ENCODE measurements at places on chromosomes 12 and 14. TPM values are rescaled to one million over a fixed set of nuclear protein-coding genes. Genes with fewer than 3 reads are reported as not detected.
A peak's percentile ranks its signal among the peaks of the same experiment; 100 is the strongest.

- DNase-seq, result peak; percentile 33
- no peak overlapping the region for H3K4me3 ChIP-seq
- no peaks in the 10 kb centered on the region for H3K4me1 ChIP-seq
These were observed 3.5 kb downstream of the AICDA start for GRCh38 chr12:8609061-8609570.

GRCh38 chr12:13022851-13023271, 21.3 kb upstream of the FAM234B start:
- no peak for DNase-seq
- H3K4me3 ChIP-seq, result no peak overlapping the region
- no peaks in the 10 kb centered on the region for H3K4me1 ChIP-seq
- no peak overlapping the region for H3K27ac ChIP-seq
- H3K27me3 ChIP-seq, result no peaks in the 10 kb centered on the region
- no peaks in the 10 kb centered on the region for H3K36me3 ChIP-seq

The CDK4 gene
- 133 TPM for total RNA-seq

The CLEC4D gene
- total RNA-seq, result not detected

The PTGDR gene
- total RNA-seq, result not detected

The CHPT1 gene
- total RNA-seq, result 22.2 TPM
